GM23248 (cell line): ENCODE measurements at places on chromosomes 6 and 20. TPM values are rescaled to one million over a fixed set of nuclear protein-coding genes. Genes with fewer than 3 reads are reported as not detected.

The HDAC2 gene
- polyA plus RNA-seq, result 97.4 and 101 TPM in 2 replicates

The TUBE1 gene
- polyA plus RNA-seq, result 39.0 and 41.5 TPM in 2 replicates

The SLC22A16 gene
- not detected in 2 replicates for polyA plus RNA-seq

The VSX1 gene
- not detected in 2 replicates for polyA plus RNA-seq

The TMEM74B gene
- 0.18 and 0.23 TPM in 2 replicates for polyA plus RNA-seq

The FAM162B gene
- polyA plus RNA-seq, result not detected in 2 replicates

GRCh38 chr20:10629946-10630650 is 43.7 kb downstream of the JAG1 start:
- no peak for DNase-seq

GRCh38 chr6:169539176-169539897 is 162.5 kb downstream of the WDR27 start:
- peak; percentile 16 for DNase-seq

DNA sequence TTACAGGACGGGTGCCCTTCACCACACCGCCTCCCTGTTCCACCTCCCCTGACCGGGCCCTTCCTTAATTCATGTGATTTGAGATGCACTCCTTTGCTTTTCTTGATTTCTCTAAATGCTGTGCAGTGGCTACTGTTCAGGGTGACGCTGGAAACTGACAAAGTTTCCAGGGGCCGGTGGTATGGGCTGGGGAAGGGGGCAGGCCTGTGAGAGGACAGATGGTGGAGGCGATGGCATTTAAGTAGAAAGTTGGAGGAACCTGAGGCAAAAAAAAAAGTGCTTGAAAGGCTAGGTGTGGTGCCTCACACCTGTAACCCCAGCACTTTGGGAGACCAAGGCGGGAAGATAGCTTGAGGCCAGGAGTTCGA is 121.6 kb upstream of the RNF24 start:
- DNase-seq, result no peak

GRCh38 chr6:1337791-1338190 is 25.9 kb downstream of the FOXQ1 start:
- peak; percentile 49 for DNase-seq

GRCh38 chr6:72616406-72617015 is 5.4 kb upstream of the KCNQ5 start:
- peak; percentile 74 for DNase-seq

- DNase-seq, result peak; percentile 33
Observed at GRCh38 chr20:63979557-63980316, at the start of gene SAMD10. Gene SAMD10, minus strand, starts transcription at chr20:63979642. Its CDS starts 175 bp downstream, at chr20:63979467.

DNA sequence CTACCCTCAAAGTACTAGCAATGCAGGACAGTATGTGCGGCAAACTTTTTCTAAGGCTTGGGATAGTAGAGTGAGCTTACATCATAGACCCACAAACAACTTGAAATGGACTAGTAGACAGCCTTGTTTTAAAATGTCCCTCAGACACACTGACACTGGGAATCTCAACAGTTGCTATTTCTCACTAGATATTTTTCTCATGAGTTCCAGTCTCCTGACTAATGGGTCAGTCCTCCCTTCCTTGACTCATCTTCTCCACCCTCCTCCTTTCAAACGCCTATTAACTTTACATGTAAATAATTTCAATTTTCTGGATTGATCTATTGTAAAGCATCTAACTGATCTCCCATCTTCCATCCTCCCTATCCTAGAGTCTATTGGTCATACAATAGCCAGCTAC is 308.3 kb upstream of the PREP start:
- DNase-seq, result peak; percentile 53

- DNase-seq, result no peak
Observed at GRCh38 chr6:73391675-73392074, 3.0 kb upstream of the DDX43 start.

DNA sequence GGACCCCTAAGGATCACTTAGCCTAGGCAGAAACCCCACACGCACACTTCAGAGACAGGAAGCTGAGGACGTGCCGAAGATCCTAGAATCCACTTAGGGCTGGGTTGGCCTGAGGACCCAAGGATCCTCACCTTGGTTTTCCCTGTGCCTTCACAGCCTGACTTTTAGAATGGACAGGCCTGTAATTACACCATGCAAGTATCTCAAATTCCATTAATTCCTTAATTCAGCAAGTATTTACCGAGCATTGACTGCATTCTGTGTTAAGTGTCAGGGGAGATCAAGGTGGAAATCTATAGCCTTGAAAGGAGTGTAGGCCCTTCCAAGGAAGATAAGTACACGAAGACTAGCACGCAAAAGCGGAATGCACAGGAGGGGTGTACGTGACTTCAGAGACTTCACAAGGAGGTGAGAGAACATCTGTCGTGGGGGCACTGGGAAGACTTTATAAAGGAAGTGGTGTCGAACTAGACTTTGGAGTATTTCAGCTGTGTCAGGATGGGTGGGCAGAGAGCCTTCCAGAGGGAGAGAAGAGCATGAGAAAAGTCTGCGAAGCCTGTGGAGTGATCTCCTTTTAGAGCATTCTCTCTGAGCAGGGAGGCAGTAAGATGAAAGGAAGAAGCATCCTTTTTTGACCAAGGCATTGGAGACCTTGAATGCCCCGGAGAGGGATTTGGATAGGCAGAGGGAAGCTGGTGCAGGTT is 4.0 kb downstream of the DSP start:
- DNase-seq, result no peak
